ENCODE measurements at places on chromosomes 1 and 21.

GRCh38 chr1:75643460-75643859, 32.5 kb upstream of the SLC44A5 start:
- DNase-seq, result no peak

DNA sequence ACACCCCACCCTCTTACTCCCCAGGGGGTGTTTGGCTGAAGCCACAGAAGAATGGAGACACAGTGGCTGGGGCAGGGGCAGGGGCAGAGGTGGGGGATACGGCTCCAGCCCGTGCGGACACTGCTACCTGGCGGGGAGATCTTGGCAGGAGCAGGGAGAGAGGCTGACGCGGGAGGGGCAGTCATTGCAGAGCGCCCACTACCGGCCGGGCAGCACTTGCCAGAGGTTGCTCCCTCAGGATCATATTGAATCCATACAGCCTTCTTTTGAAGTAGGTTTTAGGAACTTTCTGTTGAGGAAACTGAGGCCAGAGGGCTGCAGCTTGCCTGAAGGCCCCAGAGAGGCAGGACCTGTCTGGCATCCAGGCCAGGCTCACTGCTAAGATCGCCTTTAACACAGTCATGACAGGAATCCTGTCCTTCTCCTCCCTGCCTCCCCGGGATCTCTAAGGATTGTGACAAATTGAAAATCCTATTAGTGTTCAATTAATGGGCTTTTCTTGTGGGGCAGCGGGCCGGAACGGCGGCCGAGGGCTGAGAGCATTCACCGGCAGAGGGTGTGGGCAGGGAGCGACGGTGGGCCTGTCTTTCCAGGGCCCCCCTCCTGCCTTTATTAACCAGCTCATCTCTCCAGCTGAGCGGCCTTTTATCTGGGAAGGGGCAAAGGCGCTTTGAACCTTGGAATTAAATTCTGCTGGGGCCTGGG, 65.5 kb upstream of the WNT4 start:
- DNase-seq, result no peak

DNA sequence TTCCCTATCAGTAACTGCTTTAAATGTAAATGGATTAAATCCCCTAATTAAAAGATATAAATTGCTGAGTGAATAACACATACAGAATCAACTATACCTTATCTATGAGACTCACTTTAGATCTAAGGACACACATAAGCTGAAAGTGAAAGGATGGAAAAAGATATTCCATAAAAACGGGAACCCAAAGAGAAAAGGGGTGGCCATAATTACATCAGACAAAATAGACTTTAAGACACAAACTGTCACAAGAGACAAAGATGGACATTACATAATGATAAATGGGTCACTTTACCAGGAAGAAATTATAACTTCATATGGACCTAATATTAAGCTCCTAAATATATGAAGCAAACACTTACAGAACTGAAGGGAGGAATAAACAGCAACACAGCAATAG, 59.2 kb downstream of the SLC25A24 start:
- DNase-seq, result no peak

DNA sequence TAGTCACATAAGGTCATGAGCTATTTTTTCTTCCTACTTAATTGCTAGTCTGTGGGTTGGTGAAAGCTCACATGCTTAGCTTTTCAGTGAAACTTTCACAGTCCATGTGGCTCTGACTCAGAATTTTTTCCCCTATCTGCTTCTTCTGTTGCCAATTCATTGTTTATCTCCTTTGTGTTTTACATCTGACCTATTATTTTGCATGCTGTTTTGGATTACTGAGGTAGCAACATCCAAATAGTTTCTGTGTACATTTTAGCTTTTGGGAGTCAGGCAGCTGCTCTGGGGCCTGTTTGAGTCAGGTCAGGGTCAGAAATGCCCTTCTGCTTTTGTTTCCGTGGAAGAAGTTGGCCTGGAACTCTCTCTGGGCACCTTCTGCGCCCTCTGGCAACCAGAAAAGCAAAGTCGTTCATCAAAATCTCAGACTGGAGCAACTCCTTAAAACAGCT, 40.0 kb downstream of the ROR1 start:
- no peak for DNase-seq

DNA sequence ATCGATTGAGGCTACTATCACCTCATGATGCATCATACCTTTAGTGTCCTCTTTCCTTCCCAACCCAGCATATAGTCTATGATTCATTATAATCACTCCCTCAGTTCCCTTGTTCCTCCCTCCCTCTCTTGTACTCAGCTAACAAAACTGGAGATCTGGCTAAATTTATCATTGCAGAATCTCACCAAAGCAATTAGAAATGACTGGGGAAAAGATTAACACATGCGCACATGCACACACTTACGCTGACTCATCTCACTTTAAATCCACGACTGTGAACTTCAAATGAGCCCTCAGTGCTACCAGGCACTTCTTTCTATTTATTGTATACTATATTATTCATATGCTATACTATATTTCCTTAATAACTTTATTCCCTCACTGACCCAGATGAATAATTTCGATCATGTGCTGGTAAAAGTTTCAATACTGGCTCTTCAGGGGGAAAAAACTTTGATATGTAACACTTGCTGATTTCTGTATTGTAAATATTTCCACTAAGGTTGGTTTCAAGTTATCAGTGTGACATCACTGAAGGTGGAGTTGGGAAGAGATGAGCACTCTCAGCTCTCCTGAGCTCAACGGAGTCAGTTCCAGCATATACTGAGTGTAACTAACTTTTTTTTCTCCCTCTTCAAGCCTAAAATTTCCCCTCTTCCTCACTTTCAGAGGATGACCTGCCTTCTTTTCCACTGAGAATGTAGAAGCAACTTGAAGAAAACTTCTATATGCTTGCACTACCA, 613.7 kb upstream of the B3GALT2 start:
- DNase-seq, result no peak

DNA sequence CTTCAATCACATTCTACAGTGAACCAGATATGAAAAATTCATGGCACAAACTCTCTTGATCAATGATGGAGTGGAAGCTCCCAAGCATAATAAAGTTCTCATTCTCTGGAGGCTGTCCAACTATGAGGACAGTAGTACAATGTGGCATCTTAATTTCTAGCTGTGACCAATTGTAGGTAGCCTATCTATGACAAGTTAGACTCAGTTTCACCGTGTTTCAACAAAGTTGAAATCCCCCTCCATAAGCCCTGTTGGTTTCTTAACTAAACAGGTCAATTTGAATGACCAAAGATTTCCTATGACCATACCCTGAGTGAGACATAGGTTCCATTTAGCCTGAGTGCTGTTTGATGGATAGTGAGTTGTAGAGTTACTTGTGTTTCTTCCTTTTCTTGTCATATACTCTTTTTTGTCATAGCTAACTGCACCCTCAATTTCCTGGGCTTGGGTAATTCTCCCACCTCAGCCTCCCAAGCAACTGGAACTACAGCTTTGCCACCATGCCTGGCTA, 11.8 kb downstream of the PATJ start:
- no peak for DNase-seq

DNA sequence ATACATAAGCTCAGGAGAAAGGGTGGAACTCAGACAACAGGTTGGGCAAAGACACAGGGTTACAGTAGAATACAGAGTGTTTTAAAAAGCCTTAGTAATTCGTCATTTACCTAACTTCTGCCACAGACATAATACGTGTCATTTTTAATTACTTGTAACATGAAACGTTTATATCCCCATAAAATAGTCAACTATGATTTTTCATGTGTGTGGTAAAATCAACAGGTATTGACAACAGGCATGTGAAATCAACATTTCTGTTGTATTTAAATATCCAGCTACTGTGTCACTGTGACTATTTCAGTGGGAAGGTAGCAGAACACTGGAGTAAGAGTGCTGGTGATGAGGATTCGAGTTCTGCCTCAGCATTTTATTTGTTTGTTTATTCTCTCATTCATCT, 5.7 kb downstream of the FAM163A start:
- no peak for DNase-seq

- no peak for DNase-seq
Measured at GRCh38 chr1:160005070-160005469, 26.7 kb downstream of the PIGM start.

GRCh38 chr1:246769306-246769705, 45.1 kb downstream of the SCCPDH start:
- no peak for DNase-seq

- no peak for DNase-seq
Measured at GRCh38 chr1:10497109-10497508, 22.4 kb downstream of the PEX14 start.

DNA sequence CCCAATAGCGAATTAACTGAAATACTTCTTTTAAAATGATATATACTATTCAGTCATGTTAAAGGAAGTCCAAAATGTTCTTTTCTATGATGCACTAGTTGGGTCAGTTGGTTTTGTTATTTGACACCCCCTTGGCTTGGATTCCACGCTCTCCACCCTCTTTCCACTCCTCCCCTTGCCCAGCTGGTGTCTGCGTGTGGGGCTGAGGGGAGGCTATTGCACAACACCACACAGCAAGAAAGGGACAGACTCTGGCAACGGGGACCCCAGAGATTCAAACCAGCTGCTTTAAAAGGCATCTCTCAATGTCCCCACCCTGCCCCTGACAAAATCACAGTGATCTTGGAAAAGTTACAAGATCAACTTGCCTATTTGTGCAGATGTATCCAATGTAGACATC, 394.3 kb downstream of the TGFB2 start:
- no peak for DNase-seq

- DNase-seq, result no peak
Measured at GRCh38 chr1:11407301-11407994, 71.5 kb upstream of the DISP3 start.

- DNase-seq, result no peak
Measured at GRCh38 chr21:29870814-29871213, 69.0 kb downstream of the GRIK1 start.

DNA sequence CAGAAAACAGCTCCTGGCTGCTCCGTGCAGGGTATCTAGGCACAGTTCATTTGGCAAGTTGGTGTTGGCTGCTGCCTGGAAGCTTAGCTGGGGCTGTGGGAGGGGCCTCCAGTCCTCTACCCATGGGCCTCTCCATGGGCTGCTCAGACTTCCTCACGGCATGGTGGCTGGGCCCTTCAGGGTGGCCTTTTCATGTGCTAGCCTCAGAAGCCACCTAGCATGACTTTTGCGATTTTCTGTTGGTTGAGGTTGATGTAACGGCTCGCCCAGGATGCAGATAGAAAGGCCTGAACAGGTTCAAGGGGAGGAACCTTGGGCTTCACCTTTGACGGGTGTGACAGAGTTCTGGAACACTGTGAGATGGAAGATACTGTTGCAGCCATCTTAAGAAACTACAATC, 25.8 kb upstream of the LHX4 start:
- no peak for DNase-seq

- no peak for DNase-seq
Measured at GRCh38 chr1:100721526-100722207, 2.1 kb downstream of the VCAM1 start.

GRCh38 chr1:219398815-219399396, 214.0 kb downstream of the ZC3H11B start:
- no peak for DNase-seq

DNA sequence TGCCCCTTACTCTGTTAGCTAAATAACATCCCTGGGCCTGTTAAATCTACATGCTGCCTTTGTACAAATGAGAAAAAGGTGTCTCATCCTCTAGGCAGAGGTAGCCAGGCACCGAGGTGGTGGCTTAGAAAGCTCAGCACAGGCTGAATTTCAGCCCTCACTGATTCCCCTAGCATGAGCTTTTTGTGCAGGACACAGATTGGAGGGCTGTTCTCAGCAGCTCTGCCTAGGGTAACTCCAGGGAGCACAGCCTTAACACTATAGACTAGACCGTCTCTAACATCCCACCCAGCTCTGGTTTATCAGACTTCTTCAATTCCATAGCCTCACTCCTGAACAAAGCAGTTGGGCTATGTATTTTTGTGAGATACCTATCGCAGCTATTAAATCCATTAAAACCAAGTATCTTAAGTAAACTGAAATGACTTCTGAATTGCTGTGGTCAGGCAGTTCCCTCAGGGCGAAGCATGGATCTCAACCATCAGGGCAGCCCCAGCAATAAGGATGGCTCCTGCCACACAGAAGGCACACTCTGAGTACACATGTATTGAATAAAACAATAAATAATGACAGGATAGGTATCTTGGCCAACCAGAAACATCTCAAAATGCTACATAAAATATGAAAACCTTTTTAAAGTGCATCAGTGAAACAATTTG, 14.8 kb downstream of the S100A6 start:
- no peak for DNase-seq

DNA sequence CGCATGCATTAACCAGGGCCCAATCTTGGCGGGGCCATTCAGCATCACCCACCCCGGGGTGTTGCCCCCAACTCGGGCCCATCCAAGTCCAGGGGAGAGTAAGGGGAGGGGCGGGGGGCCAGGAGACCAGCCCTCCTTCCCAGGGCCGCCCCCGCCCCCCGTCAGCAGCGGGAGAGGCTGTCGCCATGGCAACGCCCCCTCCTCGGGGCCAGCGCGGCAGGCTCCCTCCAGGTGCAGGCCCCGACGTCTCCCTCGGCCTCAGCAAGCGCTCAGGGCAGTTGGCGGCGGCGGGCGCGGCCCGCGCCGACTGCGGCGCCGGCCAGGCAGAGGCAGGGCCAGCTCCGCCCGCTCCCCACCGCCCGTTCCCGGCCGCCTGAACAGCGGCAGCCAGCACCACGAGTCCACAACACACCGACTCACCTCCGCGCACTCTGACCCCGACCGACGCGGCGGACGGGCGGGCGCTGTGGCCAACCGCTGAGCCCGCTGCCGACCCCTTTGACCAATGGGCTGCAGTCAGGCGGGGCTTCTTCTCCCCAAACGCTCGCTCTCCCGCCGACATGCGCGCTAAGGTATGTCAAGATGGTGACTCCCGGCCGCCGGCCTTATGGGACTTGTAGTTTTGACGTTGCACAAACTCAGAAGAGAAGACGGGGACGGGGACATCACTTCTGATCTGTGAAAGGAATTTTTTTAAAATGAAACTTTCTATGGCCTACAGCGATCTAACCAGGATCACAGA, at the start of gene ERI3:
Gene ERI3, minus strand, starts transcription at position 418 of the 742 bp plus-strand sequence. Its CDS starts 231 bp downstream, at position 187.
- peak; percentile 97 for DNase-seq

GRCh38 chr1:213055767-213056166, 4.7 kb downstream of the RPS6KC1 start:
- DNase-seq, result no peak

DNA sequence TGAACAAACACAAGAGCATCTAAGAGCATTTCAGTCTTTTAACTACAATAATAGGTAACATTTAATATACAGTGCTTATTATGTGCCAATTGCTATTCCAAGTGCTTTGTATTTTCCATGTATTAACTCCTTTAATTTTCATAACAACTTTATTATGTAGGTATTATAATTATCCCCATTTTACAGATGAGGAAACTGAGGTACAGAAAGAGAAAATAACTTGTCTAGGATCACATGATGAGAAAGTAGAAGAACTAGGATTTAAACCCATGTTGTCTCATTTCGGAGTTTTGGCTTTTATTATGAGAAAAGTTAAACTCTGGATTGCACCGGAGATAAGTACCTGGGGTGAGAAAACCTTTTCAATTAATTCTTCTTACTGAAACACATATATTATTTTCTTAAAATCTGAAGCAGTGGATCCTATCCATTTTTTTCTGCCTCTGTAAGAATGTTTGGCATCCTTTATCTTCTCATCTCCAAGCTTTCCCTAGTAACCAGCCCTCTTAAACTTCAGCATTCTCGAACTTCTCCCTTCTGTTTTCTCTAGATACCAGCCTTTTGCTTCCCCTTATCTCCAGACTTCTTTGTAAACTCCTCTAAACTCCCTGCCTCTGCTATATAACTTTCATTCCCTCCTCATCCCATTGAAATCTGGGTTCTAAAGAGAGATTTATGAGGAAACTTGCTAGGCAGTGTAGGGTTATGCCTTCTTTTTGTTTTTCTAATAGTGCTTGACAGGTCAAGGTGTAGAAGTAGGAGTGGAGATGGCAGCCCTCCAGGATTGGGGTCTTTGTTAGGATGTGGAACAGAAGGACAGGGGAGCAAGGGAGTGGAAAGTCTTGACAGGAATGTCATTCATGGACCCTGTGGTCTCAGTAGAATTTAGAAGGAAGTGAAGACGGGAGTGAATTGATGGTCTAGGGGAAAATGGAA, 28.3 kb downstream of the POU2F1 start:
- DNase-seq, result no peak
